ENCODE measurements at places on chromosomes 6 and 20. TPM values are rescaled to one million over a fixed set of nuclear protein-coding genes. Genes with fewer than 3 reads are reported as not detected.

Gene ENPP3
- total RNA-seq: 0.51 TPM

Gene MOCS3
- 8.8 TPM for total RNA-seq

Gene CRYBG1
- 39.8 TPM for total RNA-seq

Gene C6orf47
- total RNA-seq: 21.2 TPM

Gene NFATC2
- total RNA-seq: 42.6 TPM

Gene ATP9A
- total RNA-seq: 0.24 TPM

- no peak overlapping the region for H3K4me3 ChIP-seq
- H3K27ac ChIP-seq: no peak overlapping the region
- no peaks in the 10 kb centered on the region for H3K27me3 ChIP-seq
These were observed 26.9 kb downstream of the SPATA2 start for GRCh38 chr20:49888212-49889000.

DNA sequence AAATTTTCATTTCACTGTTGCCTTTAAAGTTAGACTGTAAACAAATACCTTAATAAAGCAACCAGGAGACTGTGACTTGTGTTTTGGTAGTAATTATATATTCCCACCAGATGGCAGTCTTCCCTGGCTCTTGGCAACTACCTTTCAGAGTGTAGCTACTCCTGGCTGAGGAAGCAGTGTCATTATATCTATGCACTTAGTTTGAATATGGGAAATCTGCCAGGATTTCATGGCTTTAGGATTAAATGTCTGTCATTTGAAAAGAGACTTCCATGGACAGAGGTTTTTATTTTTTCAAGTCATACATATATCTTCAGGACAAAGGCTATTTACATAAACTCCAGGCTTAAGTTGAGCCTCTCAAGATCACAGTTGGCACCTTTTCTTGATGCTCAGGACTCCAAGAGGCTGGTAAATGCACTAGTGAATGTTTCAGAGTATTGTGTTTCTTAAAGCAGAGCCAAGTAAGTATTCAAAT lies 160.1 kb downstream of the C6orf58 start:
- peak; percentile 71 for DNase-seq
- peaks cover 7% of the 10 kb centered on the region for H3K4me1 ChIP-seq
- no peaks in the 10 kb centered on the region for H3K36me3 ChIP-seq
- no peak overlapping the region for H3K4me3 ChIP-seq
- no peaks in the 10 kb centered on the region for H3K27me3 ChIP-seq
- H3K27ac ChIP-seq: no peak overlapping the region

DNA sequence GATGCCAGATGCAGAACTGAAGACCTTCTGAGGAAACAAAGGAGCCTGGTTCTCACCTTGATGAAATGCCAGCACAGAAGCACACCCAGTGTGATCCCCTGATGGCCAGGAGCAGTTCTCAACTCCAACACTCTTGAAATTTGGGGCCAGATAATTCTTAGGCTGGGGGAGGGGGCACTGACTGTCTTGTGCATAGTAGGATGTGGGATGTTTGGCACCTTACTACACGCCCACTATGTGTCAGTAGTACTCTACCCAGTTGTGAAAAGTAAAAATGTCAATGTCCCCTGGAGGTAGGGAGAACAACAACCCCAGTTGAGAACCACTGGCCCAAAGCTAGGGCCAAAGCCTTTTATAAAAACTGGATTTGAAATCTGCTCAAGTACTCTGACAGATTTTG lies 398.3 kb upstream of the ARID1B start:
- H3K4me3 ChIP-seq: no peak overlapping the region
- no peaks in the 10 kb centered on the region for H3K36me3 ChIP-seq
- DNase-seq: peak; percentile 28

DNA sequence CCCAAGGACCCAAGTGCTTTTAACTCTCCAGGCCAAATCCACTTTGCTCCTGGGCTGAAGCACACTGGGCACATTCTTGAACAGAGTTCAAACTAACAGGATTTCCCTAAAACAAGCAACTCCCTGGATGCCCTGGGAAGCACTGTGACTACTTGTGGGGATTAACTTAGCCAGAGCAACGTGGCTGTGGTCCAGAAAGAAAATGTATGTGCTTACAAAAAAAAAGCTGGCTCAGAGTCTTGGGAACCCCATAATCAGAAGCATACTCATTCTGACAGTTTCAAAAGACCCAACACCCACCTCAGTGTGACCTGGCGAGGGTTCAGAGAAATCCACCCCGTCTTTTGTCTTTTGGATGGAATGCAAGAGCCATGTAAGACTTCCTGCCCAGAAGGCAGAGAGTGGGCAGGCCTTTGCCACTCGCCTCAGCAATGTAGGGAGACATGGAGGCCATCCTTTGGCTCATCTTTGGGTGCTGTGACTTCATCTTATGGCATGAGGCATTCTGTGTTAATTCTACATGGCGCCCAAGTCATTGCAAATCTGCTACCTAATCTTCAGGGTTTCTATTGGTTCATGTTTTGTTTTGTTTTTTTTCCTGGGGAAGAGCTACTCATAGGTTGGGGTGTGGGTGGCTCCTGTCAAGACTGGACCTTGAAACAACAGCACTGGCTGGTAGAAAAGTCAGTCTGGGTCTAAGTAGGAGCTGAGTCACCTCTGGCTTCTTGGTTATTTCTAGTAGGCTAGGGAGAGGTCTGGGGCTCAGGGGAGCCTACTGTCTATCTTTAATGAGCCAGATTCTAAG lies 248.6 kb upstream of the SUPT3H start:
- no peaks in the 10 kb centered on the region for H3K4me1 ChIP-seq
- no peak for DNase-seq
- H3K4me3 ChIP-seq: no peak overlapping the region
- H3K27ac ChIP-seq: no peak overlapping the region
- no peaks in the 10 kb centered on the region for H3K36me3 ChIP-seq
- no peaks in the 10 kb centered on the region for H3K27me3 ChIP-seq

DNA sequence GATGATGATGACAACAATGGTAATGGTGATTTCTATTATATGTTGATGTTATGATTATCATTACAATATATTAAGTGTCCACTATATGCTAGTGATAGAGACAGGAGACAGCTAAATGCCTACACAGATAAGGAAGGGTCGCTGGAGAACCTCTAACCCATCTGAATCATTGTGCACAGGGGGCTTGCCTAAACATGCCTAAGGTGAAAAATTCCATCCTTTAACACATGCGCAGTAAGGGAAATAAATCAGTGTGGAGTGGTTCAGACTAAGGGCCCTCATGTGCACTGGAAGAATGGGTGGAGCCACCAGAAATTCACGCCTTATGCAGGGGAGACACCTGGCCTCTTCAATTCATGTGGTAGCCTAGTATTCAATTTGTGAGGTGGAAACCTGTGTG lies 120.4 kb downstream of the TPBG start:
- no peak for DNase-seq
- no peaks in the 10 kb centered on the region for H3K36me3 ChIP-seq
- no peaks in the 10 kb centered on the region for H3K4me1 ChIP-seq
- no peak overlapping the region for H3K27ac ChIP-seq

DNA sequence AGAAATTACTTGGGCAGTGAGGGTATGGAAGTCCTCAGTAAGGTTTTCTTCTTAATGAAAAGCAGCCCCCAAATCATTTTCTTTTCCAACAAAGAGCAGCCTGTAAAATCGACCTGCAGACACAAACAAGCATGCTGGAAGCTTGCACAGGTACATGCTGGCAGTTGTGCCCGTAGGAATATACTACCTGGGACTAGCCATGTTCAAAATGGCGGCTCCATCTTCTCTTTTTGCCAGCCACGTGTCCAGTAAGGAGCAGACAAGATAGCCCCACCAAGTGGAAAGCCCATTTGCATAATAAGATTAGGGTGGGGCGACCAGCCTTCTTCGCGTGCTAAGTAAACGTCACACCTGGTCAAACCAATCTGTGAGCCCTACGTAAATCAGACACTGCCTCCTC lies 259.4 kb upstream of the AGPAT4 start:
- H3K27me3 ChIP-seq: no peaks in the 10 kb centered on the region
- no peak overlapping the region for H3K4me3 ChIP-seq
- no peaks in the 10 kb centered on the region for H3K36me3 ChIP-seq
- H3K27ac ChIP-seq: no peak overlapping the region
- H3K4me1 ChIP-seq: no peaks in the 10 kb centered on the region

DNA sequence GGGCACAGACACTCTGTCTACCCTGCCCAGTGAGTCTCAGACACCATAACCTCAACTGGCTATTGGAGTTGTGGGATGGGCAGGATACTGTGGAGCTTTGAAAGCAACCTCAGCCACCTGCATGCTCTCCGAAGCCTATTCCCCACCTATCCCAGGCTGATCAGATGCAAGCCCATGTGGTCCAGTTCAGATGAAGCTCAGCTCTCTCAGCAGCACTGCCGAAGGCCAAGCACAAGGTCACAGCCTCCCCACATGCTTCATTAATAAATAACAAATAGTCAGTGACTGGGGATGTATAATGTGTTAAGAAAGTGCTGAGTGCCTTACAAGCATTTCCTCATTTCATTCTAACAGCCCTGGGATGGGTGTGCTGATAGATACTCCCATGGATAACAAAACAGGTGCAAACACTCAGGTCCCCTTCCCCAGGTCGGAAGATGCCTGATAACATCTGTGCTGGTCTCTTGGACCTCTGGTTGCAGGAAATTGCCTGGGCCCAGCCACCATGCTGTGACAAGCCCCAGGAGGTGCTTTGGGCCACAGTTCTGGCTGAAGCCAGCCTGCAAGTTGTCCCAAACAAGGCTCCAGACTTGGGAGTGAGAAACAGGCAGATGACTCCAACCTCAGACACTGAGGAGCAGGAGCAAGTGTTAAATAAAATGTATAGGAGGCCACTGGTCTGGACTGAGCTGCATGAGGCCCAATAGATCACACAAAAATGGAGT lies 3.7 kb downstream of the ACSS1 start:
- H3K4me1 ChIP-seq: peaks cover 33% of the 10 kb centered on the region
- no peak overlapping the region for H3K4me3 ChIP-seq
- no peaks in the 10 kb centered on the region for H3K27me3 ChIP-seq

- no peak overlapping the region for H3K27ac ChIP-seq
- H3K4me3 ChIP-seq: no peak overlapping the region
- no peaks in the 10 kb centered on the region for H3K36me3 ChIP-seq
These were observed 36.4 kb upstream of the NELFCD start for GRCh38 chr20:58944610-58945009.

DNA sequence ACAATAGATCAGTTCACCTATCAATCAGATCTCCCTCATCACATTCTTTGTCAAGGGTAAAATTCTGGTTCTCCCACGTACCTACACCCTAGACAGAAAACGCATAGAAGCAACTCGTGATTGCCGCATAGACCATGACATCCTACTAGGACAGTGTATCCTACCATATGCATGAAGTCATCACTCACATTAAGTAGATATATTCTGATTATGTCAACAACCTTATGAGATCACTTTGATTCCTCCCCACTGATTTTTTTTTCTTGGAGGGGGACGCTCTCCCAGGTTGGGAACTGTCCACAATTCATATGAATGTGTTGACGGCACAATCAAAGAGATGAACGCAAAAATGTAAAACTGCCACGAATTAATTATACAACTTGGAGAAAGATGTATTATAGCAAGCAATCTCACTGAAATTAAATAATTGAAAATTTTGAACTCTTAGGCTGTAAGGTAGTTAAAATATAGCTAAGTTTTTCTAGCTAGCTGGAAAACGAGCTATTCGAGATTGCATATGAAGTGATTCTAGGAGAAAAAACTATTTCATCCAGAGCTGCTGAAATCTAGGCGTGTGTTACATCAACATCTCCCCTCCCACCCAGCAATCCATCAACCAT lies 82.5 kb upstream of the CCDC28A start:
- H3K27me3 ChIP-seq: peaks cover 6% of the 10 kb centered on the region
- H3K4me1 ChIP-seq: no peaks in the 10 kb centered on the region
- H3K4me3 ChIP-seq: no peak overlapping the region
- no peak for DNase-seq

GRCh38 chr20:16179371-16179770 lies 393.9 kb downstream of the KIF16B start:
- no peak overlapping the region for H3K4me3 ChIP-seq
- no peak overlapping the region for H3K27ac ChIP-seq
- H3K27me3 ChIP-seq: no peaks in the 10 kb centered on the region
- H3K4me1 ChIP-seq: no peaks in the 10 kb centered on the region
- H3K36me3 ChIP-seq: no peaks in the 10 kb centered on the region

DNA sequence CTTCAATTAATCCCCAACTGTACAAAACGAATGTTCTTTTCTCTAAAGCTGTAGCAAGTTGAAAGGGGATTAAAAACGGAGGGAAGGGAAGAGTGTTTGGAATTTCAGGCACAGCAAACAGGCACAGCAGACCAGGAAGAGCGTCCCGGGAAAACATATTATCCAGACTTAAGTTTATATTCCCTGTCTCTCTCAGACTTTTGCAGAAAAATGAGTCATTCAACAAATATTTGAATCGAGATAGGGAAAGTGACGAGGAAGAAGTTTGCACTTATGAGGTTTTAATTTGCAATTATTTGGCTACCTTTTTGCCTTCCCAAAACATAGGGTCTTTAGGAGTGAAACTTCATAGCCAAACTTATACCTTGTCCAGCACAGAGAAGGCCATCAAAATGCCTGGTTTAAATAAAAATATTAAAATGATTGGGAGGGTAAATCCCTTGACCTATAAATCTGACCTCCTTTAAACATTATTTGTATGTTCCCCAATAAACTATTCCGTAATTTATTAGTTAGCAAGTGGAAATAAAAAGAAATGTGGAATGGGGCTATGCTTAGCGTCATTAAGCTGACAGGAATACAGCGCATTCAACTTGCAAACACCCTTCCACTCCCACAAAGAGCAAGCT lies 16.0 kb downstream of the HFE start:
- H3K27ac ChIP-seq: peak overlapping the region; percentile 75
- DNase-seq: no peak
- no peaks in the 10 kb centered on the region for H3K36me3 ChIP-seq
- H3K27me3 ChIP-seq: no peaks in the 10 kb centered on the region
- H3K4me3 ChIP-seq: no peak overlapping the region

- H3K27ac ChIP-seq: no peak overlapping the region
- peaks cover 7% of the 10 kb centered on the region for H3K4me1 ChIP-seq
- no peaks in the 10 kb centered on the region for H3K36me3 ChIP-seq
- H3K4me3 ChIP-seq: no peak overlapping the region
These were observed 251.5 kb downstream of the HIVEP2 start for GRCh38 chr6:142693441-142693840.

Data from naive thymus-derived CD4-positive, alpha-beta T cell (primary cell).